ENCODE measurements at places on chromosomes 1 and 21.

DNA sequence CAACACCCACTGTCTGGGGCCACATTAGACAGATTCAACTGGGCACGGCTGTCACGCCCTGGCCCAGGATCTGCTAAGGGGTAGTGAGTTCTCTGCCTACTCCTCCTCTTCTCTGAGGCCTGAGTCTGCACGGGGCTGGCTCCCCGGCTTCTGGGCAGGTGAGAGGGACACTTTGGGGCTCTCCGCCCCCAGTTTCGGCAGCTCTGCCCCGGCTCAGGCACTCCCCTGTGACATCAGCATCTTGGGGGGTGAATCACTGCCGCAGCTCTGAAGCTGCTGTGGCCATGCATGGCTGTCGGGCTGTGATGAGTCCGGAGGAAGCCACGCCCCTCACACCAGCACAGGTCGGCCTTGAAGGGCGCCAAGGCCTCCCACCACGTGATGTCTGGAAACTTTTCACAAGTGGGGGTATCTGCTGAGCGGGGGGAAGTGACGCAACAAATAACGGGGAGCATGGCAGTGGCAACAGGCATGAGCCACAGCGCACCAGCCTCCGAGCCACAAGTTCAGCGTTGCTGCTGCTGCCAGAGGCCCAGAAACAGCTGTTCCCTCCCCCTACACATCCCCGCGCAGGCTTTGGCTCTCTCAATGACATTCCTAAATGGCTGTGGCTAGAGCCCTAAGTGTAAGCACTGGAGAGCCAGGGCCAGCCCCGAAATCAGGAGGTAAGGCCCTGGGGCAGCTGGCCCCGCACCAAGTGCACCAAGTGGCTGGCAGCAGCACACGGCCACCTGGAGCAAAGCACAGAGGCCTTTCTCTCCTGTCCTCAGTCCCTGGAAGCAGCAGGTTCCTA is 26.3 kb downstream of the ZBTB17 start:
- no peak for DNase-seq

DNA sequence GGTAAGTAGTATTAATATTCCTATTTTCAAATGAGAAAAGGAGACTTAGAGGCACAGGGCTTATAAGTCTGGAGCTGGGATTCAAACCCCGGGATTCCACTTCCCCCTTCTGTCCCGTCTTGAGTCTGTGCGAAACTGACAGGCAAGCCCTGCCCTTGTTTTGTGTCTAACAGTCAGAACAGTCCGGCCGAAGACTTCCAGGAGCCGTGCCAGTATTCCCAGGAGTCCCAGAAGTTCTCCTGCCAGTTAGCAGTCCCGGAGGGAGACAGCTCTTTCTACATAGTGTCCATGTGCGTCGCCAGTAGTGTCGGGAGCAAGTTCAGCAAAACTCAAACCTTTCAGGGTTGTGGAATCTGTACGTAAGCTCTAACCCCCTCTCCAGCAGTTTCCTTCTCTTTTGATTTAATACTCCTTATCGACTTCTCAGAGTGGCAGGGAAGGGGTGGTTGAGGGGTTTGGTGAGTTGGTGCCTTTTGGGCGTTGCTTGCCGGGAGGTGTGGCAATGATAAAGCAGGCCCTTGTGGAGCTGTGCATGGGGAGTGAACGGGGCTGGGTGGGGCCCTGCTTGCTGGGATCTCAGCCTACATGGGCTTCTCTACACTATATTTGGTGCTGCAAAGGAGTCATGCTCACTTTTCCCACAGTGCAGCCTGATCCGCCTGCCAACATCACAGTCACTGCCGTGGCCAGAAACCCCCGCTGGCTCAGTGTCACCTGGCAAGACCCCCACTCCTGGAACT is 29.4 kb downstream of the IL6R start:
- no peak for DNase-seq

DNA sequence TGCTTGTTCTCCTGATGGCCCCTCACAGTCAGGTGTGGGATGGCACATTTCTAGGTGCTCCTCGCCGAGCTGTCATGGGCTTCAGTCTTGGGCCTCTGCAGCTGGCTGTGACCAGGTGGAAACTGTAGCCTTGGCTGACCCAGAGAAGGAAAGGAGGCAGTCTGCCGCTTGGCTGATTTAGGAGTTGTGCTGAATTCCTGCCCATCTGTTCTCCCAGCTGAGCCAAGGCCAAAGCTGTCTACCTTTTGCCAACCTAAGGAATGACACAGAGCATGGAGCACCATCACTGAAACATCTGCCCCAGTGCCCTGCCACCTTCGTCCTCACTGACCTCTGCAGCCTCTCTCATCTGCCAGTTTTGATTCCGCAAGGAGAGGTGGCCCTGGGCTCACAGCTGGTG is 27.9 kb downstream of the UTP25 start:
- no peak for DNase-seq

GRCh38 chr1:11501906-11502485 is 23.0 kb downstream of the DISP3 start:
- DNase-seq = no peak

DNA sequence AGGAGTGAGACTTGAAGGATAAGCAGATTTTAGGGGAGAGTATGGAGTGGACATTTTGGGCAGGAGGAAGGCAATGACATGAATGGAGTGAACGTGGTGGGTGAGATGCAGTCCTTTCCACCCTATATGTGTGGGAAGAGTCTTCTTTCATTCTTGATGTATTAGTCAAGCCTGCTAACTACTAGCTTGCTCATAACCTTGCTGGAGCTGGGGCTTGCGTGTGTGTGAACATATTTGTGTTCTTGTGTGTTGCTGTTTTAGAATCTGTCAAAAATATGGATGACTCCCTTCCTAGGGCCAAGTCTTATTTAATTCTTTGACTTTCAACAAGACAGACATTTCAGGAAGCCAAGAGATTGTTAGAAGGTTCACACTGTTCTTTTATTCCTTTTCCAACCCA is 132.7 kb downstream of the UCK2 start:
- no peak for DNase-seq

DNA sequence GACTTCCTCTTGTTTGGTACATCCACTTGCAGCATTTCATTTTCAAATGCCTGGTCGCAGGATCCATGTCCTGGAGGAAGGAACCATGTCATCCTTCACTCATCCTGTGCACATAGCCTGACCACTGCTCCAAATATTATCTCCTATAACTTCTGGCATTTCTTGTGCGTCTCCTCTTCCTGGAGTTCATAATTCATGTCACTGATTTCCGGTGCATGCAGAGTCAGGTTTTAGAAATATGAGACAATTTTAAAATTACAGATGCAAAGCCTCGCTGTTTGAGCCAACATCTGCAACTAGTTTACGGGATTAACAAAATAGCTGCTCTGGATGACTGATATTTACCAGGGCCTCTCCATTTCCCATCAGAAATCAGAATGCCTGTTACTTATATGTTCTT is 268.1 kb downstream of the DNM3 start:
- no peak for DNase-seq

- no peak for DNase-seq
These were observed 8.7 kb downstream of the TACSTD2 start for GRCh38 chr1:58568271-58568860.

DNA sequence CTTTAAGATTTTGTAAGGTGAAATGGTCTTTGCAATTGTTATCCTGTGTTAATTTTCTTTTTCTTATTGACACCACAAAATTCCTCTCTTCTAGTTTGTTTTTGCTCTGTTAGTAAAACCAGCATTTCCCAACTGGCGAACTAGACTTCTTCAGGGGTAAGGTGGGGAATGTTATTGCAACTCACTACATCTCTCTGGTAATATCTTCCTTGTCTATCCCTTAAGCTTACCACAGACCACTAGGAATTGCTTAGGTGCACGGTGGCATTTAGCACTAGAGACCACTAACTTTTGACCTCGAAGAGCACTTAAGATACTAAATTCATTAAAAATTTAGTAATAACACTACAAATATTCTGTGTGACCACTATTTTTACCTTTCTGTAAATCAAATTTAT is 4.2 kb upstream of the COA6 start:
- DNase-seq = no peak

DNA sequence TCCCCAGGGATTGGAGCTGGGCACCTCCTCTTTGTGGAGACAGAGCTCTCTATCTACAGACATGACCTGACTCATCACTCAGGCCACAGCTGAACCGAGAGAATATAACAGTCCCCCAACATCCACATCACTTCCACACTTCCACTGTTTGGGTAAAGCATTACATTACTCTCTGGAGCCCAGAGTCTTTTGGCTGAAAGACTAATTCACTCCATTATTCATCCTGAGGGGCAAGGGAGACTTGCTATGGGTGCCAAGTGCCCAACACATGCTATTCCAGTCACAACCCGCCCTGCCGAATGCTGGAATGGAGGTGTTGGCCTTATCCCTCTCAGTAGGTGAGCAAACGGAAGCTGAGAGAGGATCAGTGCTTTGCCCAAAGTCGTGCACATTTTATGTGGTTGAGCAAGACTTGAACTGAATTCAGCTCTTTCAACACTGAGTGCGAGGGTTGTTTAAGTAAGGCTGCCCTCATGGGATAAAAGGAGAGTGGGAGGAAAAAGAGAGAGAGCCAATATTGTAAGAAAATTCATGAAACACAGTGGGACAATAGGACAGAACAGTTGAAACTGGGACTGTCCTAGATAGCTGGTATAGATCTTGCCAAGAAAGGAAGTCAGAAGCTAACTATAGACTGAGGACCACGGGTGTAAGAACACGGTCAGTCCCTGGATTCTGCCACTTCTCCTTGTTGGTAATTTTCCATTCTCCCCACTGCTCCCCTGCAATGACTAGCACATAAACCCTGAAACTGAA is 13.5 kb upstream of the CHI3L1 start:
- DNase-seq = no peak

DNA sequence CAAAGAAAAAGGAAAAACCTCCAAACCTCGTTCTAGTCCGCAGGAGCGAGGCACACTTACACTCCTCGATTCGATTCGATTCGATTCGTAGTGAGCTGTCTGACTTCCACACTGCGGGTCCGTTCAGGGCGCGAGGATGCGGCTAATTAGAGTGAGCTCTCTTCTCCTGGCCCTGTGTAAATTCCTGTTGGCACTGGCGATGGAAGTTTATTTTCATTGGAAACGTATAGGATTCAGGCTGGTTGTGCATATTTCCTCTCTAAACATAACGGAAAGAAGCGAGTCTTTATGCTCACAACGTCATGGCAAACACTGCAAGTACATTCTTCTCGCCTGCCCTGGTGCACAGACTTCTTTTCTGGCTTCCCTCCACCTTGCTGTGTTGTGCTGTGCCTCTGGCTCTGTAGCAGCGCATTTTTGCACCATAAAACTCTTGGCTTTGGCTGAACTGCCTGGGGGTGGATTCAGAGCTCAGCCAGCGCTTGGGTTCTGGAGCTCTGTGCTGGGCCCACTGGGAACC is 2.7 kb downstream of the HUNK start:
- no peak for DNase-seq

All from LoVo (cell line).